ENCODE measurements at places on chromosomes 6 and 20.

DNA sequence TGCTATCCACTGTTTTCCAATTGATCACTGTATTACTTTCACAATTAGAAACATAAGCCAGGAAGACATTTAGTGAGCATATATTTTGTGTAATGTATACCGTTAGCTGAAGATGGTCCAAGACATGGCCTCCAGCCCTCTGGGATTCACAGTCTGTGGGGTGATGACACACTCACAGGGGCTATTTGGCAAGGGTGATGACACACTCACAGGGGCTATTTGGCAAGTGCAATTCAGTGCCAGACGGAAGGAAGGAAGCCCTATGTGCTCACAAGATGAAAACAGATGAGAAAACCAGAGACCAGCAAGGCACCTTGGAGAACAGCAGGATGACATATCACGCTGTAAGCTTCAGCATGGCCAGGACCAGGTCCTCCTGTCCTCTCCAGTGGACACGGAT, 183.7 kb downstream of the MBOAT1 start:
- no peak for DNase-seq

DNA sequence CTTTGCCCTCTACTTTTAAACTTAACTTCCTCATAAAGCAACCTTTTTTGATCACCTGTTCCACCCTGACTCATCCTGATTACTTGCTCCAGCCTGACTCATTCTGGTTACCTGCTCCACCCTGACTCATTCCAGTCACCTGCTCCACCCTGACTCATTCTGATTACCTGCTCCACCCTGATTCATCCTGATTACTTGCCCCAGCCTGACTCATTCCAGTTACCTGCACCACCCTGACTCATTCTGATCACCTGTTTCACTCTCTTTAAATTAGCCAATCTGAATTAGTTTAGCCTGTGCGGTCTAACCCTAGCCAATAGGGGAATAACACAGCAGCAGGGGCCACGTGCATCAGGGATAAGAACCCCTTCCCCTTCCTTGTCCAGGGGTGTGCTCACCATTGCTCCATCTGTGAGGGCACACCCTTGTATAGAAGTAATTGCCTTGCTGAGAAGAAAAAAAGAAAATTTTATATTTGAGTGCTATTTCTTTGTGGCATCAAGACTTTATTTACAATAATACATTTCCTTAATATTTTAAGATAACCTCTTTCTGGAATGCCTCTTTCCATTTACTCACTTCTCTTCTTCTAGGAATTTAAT, 17.9 kb downstream of the HLA-G start:
- DNase-seq, result peak; percentile 5

- peak; percentile 81 for DNase-seq
Measured at GRCh38 chr6:3139090-3139903, 18.0 kb downstream of the TUBB2A start.

DNA sequence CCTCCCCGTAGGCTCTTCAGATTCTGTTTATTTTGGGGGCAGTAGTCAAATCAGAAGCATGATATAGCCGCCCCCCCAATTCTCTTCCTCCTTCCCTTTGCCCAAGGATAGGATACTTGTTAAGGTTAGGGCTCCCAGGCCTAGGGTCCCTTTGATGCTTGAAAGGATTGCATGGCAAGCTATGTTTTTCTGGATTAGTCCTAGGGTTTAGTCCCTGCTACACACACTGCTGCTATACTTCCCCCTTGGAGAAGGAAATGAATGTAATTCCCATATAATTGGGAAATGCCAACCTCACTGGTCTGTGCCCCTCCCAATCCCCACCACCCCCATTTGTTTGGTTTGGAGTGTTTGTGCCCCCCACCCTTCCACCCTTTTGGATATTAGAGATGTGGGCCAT, 62.8 kb downstream of the ZFAND3 start:
- no peak for DNase-seq

- no peak for DNase-seq
Measured at GRCh38 chr6:22656706-22657351, 87.5 kb downstream of the HDGFL1 start.

- DNase-seq, result no peak
Measured at GRCh38 chr6:136546331-136546730, 3.9 kb downstream of the MAP7 start.

DNA sequence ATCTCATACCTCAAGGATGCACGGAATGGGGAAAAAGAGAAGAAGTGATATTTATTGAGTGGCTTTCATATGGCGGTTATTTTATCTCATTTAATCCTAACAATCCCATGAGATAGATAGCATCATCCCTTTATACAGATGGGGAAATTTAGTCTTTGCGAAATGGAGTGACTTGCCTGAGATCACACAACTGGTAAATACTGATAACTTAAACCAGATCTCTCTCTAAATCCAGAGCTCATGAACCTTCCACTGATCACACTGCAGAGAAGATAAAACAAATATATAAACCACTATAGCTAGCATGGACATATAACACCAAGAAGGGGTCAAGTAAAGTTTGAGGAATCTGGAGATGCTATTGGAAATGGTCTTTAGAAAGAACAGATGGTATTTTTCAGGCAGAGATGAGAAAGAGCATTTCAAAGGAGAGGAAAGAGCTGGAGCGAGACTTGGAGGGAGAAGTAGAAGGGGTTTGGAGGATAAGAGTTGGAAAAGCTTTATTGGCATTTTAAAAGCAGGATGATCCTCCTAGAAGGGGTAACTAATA, 139.8 kb upstream of the TNFAIP3 start:
- DNase-seq, result no peak

DNA sequence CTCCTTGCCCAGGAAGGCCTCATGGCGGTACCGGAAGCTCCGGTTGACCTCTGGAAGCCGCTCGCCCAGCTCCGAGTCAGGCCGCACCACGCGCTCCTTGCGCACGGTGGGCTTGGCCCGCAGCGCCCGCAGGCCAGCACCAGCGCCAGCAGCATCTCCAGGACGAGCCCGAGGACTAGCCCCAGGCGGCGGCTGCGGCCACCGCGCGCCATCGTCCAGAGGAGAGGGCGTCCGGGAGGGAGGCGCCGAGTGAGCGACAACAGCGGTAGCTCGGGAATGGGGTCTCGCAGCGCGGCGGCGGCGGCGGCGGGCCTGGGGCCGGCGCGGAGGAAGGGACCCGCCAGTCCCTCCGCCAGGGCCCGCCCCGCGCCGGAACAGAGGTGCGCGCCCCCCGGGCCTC, 27.6 kb upstream of the CGA start:
- DNase-seq, result no peak

GRCh38 chr6:157714153-157714490, 108.9 kb upstream of the SNX9 start:
- no peak for DNase-seq

GRCh38 chr6:139699911-139700310, 325.5 kb upstream of the CITED2 start:
- DNase-seq, result no peak

GRCh38 chr6:142406131-142406530, 104.3 kb downstream of the ADGRG6 start:
- no peak for DNase-seq

DNA sequence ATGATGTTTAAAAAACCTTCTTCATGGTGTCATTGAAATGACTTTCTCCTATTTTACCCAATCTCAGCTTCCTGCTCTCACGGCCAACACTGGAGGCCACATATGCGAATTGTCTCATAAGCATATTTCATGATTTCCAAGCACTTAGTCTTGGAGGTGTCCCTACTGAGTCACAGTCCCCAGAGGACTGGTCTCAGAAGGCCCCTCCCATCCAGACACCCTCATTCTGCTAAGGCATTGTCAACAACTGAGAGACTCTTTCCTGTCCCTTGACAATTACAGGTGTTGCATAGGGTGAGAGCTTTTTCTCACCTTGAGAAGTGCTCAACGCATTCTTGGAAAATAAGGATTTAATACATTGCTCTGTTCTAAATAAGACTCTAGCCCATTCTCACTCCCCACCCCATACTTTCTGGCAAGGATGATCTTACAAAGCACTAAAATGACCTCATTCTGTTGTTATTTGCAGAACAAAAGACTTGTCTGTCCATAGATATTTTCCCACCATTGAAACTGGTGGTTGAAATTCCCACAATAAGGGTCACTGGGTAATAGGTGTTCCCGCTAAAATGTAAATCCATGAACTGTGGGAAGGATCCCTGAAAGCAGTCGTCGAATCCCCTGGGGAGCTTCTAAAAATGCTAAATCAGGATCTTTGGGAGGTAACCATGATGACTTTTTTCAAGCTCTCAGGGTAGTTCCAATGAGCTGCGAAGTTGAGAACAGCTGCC, 32.3 kb upstream of the SLC22A23 start:
- no peak for DNase-seq

- no peak for DNase-seq
Measured at GRCh38 chr6:9272671-9273070, 837.3 kb upstream of the SLC35B3 start.

DNA sequence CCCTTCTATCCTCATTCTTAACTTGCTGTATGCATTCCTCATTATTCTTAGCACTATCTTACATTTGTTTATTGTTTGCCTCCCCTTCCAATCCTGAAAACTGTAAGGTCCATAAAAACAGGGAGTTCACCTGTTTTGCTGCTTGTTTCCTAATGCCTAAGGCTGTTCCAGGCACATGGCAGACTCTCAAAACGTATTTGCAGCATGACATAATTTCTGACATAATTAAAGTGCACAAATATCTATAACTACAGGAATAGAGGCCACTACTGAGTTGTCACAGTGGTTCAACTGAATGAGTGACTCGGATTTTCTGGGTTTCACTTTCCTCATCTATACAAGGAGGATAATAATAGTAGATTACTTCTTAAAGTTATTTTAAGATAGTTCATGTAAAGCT, 83.0 kb downstream of the HFE start:
- no peak for DNase-seq

DNA sequence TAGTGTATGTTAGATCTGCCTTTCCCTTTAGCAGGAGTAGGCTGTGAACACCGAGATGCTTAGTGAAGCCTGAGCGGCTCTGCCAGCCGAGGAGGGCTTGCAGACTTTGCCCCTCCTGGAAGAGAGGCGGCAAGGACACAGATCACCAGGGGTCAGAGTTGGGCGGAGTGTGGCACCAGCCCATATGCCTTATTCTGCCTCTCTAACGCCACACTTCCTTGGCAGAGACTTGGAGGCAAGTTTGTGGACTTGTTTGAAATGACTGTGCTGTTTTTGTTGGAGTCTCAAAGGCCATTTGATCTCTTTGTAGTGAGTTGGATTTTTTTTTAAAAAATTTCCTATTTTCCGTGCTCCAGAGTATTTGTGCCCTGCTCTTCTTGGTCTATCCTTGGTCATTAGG, 44.5 kb upstream of the CLDN20 start:
- no peak for DNase-seq

GRCh38 chr20:57335392-57335791, 5.8 kb downstream of the SPO11 start:
- DNase-seq, result no peak

- no peak for DNase-seq
Measured at GRCh38 chr6:17865243-17865642, 122.2 kb downstream of the KIF13A start.

DNA sequence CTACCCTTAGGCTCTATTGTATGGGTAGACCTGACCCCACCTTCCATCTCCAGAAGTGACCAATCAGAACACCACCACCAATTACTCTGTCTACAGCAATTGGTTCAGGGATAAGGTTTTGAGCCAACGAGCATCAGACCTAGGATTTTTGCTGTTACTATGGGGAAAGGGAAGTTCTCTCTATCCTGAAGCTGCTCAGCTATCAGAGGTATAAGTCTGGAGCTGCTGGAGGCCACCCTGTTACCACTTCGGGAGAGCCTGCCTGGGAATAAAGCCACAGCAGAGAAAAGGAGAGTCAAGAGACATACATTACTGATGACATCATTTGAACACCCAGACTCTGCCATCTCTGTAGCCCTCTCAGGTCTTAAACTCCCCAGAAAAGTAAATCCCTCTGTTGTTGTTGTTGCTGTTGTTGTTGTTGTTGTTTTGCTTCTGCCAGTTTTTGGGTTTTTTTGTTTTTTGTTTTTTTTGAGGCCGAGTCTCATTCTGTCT, 94.5 kb downstream of the PREX1 start:
- DNase-seq, result no peak

DNA sequence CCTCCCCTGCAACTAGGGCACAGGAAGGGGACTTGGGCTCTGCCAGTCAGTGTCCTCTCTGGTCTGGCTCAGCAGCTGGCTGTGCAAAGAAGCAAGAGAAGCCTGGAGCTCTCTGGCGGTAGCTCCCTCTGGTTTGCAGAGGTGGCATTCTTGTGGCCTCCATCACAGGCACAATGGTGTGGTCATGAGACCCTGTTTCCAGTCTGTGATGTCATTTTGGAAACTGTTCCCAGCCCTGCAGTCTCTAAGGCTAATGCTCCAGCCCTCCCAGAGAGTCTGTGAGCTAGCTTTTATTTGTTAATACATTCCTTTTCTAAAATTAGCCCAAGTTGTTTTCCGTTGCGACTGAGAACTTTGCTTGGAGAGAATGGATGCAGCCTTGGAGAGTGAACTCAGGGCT, 69.5 kb upstream of the FOXQ1 start:
- DNase-seq, result no peak

- DNase-seq, result peak; percentile 68
Measured at GRCh38 chr6:166490671-166491500, 95.6 kb downstream of the RAMACL start.

GRCh38 chr20:37308086-37309050, 18.9 kb downstream of the MANBAL start:
- no peak for DNase-seq

- DNase-seq, result no peak
Measured at GRCh38 chr6:37054171-37054570, 48.7 kb downstream of the FGD2 start.

DNA sequence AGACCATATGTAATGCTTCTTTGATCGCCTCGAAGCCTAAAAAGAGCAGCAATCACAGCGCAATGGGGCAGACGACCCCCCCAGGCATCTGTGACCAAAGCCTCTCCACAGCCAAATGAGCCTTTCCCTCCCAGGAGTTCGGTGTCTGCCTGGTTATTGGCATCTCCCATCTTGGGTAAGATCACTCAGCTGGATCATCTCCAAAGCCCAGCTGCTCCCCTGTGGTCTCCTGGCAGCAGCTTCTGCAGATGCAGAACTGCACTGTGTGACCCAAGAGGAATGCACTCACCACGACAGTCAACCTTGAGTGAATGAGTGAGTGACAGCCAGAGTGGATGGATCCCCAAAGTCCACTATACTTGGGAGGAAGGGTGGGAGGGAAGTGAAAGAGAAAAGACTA, 44.8 kb upstream of the IYD start:
- no peak for DNase-seq

DNA sequence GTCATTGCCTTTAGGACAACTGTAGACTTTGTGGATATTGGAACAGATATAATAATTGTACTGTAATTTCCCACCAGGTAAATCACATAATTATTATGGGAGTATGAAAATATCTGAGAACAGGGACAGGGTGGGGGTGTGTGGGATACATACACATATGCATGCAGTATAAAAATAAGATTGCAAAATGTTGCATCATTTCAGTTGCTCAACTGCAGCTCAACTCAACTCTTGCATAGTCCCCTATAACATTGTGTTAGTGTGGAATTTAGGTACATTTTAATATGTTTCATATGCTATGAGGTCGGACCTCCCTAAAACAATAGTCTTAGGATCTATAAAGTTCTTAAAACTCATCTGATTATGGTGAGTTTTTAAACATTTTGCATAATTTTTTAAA, 275.0 kb upstream of the FLRT3 start:
- DNase-seq, result no peak

- peak; percentile 3 for DNase-seq
Measured at GRCh38 chr6:116096979-116097816, 3.5 kb upstream of the NT5DC1 start.

GRCh38 chr20:1800180-1800579, 95.0 kb upstream of the SIRPA start:
- no peak for DNase-seq

- DNase-seq, result no peak
Measured at GRCh38 chr6:63897459-63897858, 261.9 kb downstream of the PHF3 start.

Data from NCI-H748 treated with DMSO at 0.1 percent for 48 hours (cell line).